ENCODE measurements at places on chromosomes 12 and 14. TPM values are rescaled to one million over a fixed set of nuclear protein-coding genes. Genes with fewer than 3 reads are reported as not detected.
A peak's percentile ranks its signal among the peaks of the same experiment; 100 is the strongest.

DNA sequence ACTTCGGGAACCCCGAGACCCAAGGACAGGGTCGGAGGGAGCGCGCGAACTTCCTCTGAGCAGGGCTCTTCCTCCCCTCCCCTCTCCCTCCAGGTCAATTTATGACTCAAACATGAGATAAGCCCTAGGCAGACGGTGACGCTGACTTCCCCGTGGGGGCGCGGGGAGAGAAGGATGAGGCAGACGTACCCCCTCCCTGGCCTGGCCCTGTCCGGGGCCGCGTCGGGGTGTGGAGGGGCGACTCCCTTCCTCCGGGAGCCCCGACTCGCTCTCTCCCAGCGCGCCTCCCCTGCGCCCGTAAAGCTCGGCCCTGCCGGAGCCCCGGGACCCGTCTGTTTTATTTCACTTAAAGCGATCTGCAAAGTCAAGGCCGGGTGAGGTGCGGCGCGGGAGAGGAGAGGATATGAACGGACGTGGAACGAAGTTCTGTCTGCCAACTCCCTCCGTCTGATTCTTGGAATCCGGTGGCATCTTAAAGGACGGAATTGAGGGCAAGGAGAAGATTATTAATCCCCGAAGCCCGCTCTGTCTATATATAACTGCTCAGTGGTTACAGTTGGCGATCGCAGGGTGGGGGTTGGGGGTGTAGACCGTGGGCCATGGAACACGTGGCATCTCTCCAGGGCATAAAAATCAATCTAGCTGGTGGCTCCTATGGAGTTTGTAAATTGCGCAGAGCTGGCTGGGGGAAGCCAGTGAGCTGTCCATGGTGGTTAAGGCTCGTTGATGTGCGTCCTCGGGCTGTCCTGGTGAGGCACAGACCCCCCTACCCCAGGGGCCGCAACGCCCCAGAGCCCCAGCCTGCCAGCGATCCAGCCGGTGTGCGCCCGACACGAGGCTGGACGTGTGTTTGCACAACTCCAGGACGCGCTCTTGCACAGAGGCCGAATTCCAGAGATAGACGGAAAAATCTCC lies 2.9 kb upstream of the PTHLH start:
- peak; percentile 20 for DNase-seq
- H3K4me1 ChIP-seq: peaks cover 17% of the 10 kb centered on the region

DNA sequence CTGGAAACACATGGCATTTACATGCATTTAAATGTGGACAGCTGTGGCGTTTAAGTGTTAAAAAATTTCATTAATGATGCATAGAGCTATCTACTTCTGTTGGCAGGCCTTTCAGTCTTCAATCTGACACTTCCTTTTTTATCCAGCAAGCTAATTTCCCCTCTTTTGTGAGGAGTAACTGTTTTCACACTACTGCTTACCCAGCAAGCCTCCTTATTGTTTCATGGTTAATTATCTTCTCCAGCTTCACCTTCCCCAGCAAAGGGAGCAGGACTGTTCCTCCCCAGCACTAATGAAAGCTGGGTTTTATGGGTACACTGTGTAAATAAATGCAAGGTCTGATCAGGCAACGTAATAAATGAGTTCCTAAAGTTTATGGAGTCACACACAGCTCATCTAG lies 129.4 kb upstream of the NPAS3 start:
- DNase-seq: no peak
- H3K4me3 ChIP-seq: no peak overlapping the region
- peaks cover 35% of the 10 kb centered on the region for H3K4me1 ChIP-seq
- H3K27ac ChIP-seq: peak overlapping the region; percentile 97
- no peaks in the 10 kb centered on the region for H3K27me3 ChIP-seq

Gene DTX1
- 8.1 TPM for total RNA-seq

GRCh38 chr12:49388682-49389386 lies 21.6 kb downstream of the SPATS2 start:
- peaks cover 4% of the 10 kb centered on the region for H3K36me3 ChIP-seq
- DNase-seq: no peak
- no peak overlapping the region for H3K4me3 ChIP-seq
- H3K4me1 ChIP-seq: no peaks in the 10 kb centered on the region
- no peaks in the 10 kb centered on the region for H3K27me3 ChIP-seq

DNA sequence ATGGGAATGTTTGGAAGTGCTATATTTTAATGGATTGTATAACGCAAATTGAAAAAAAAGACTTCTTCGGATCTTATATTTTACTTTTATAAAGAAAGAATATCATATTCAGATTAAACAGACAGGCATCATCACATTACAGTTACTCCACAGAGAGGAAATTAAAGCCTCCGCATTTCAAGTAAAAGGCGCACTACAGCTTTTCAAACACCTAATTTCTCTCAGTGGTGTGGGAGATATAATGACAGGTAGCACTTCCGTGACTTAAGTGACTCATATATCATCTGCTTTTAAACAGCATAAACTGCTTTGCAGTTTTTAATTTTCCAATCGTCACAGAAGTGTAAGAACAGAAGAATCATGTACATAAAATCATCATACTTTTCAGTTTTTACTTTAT lies 751.4 kb downstream of the FSCB start:
- peaks cover 10% of the 10 kb centered on the region for H3K4me1 ChIP-seq
- H3K27me3 ChIP-seq: no peaks in the 10 kb centered on the region
- no peaks in the 10 kb centered on the region for H3K36me3 ChIP-seq
- no peak overlapping the region for H3K4me3 ChIP-seq
- no peak for DNase-seq

DNA sequence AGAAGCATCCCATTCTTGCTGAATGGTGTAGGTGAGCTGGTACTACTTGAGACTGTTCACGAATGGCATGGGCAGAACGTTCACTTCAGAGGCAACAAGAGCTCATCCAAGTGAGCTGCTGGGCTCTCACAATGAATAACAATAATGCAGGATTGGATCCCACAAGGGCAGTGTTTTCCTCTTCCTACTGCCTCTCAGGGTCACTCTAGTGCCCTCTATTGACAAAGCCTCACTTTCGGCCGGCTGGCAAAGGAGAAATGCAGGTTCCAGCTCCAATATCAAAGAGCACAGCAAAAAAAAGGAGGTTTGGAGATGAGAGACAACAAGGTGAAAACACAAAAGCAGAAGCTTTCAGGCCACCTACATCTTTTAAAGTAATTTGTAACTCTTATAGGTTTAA lies 74.6 kb upstream of the MYF6 start:
- no peaks in the 10 kb centered on the region for H3K36me3 ChIP-seq
- H3K27ac ChIP-seq: no peak overlapping the region
- H3K4me3 ChIP-seq: no peak overlapping the region
- H3K27me3 ChIP-seq: no peaks in the 10 kb centered on the region
- no peak for DNase-seq

DNA sequence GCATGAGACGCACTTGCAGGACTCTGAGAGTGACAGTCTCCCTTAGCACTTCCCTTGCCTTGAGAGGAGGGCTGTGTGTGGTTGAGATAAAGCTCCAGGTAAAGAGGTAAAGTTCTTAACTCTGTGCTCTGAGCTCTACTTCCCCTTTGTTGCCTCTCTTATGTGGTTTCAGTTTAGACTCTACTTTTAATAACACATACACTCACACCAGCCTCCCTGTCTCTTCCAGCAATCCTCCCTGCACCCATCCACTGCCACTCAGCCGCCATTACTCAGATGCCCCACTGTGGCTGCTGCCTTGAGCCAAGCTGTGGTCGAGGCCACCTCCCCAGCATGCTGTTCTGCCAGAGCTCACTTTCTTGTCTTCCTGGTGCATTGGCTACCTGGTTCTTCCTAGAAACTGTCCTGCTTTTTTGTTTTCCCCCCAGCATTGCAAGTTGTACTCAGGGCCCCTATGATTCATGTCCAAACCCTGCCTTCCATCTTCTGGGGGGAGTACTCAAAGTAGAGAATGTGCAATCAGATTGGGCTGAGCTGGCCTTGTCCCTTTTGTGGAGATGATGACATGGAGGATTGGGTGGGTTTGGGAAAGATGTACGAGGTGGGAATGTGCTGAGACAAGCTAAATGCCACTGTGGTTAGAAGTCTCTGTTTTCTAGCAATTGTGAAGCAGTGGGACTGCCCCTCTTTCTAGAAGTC lies 115.5 kb upstream of the PARP11 start:
- no peak overlapping the region for H3K4me3 ChIP-seq
- peaks cover 5% of the 10 kb centered on the region for H3K27me3 ChIP-seq
- no peak overlapping the region for H3K27ac ChIP-seq
- DNase-seq: no peak
- H3K4me1 ChIP-seq: peaks cover 13% of the 10 kb centered on the region
- no peaks in the 10 kb centered on the region for H3K36me3 ChIP-seq

GRCh38 chr12:87509237-87509820 lies 519.9 kb downstream of the C12orf50 start:
- H3K27me3 ChIP-seq: no peaks in the 10 kb centered on the region
- no peak for DNase-seq
- H3K36me3 ChIP-seq: no peaks in the 10 kb centered on the region

- H3K4me3 ChIP-seq: no peak overlapping the region
- no peak for DNase-seq
- no peaks in the 10 kb centered on the region for H3K36me3 ChIP-seq
- H3K27ac ChIP-seq: peak overlapping the region; percentile 90
- no peaks in the 10 kb centered on the region for H3K27me3 ChIP-seq
Observed at GRCh38 chr14:53613404-53614253, 343.0 kb downstream of the BMP4 start.

GRCh38 chr12:11746940-11747716 lies 97.7 kb downstream of the ETV6 start:
- peaks cover 12% of the 10 kb centered on the region for H3K4me1 ChIP-seq
- DNase-seq: no peak
- no peak overlapping the region for H3K4me3 ChIP-seq
- no peaks in the 10 kb centered on the region for H3K36me3 ChIP-seq
- no peak overlapping the region for H3K27ac ChIP-seq
- no peaks in the 10 kb centered on the region for H3K27me3 ChIP-seq

DNA sequence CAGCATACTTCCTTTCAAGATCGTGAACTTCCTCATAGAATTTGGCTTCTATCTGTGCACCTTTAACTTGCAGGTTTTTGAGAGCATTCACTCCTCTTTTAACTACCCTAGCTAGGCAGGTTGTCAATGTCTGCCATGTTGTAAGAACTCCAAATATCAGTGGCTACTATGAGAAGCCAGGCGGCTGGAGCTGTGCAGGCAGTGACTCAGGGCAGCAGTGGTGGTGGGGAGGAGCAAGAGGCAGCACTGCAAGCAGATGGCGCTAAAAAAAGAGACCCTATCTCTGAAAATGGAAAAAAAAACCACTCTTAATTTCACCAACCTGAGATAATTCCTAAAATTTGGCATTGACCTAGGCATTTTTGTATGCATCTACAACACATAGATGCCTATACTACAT lies 28.5 kb downstream of the YARS2 start:
- H3K4me1 ChIP-seq: no peaks in the 10 kb centered on the region
- peaks cover 21% of the 10 kb centered on the region for H3K36me3 ChIP-seq

GRCh38 chr14:61320806-61321384 lies 484 bp upstream of the PRKCH start:
- no peak overlapping the region for H3K27ac ChIP-seq
- H3K4me1 ChIP-seq: peaks cover 3% of the 10 kb centered on the region
- H3K36me3 ChIP-seq: no peaks in the 10 kb centered on the region

- H3K4me3 ChIP-seq: no peak overlapping the region
- H3K4me1 ChIP-seq: peaks cover 17% of the 10 kb centered on the region
- H3K36me3 ChIP-seq: peaks cover 3% of the 10 kb centered on the region
- H3K27ac ChIP-seq: no peak overlapping the region
Observed at GRCh38 chr12:113154351-113154973, 4.9 kb downstream of the CFAP73 start.

Gene NEDD8
- 208 TPM for total RNA-seq

Gene NUAK1
- 35.6 TPM for total RNA-seq

- no peaks in the 10 kb centered on the region for H3K27me3 ChIP-seq
- DNase-seq: no peak
- no peak overlapping the region for H3K27ac ChIP-seq
- H3K36me3 ChIP-seq: no peaks in the 10 kb centered on the region
- H3K4me3 ChIP-seq: no peak overlapping the region
Observed at GRCh38 chr14:105470350-105471296, 4.0 kb upstream of the CRIP2 start.
